ENCODE measurements at places on chromosomes 1 and 21.

DNA sequence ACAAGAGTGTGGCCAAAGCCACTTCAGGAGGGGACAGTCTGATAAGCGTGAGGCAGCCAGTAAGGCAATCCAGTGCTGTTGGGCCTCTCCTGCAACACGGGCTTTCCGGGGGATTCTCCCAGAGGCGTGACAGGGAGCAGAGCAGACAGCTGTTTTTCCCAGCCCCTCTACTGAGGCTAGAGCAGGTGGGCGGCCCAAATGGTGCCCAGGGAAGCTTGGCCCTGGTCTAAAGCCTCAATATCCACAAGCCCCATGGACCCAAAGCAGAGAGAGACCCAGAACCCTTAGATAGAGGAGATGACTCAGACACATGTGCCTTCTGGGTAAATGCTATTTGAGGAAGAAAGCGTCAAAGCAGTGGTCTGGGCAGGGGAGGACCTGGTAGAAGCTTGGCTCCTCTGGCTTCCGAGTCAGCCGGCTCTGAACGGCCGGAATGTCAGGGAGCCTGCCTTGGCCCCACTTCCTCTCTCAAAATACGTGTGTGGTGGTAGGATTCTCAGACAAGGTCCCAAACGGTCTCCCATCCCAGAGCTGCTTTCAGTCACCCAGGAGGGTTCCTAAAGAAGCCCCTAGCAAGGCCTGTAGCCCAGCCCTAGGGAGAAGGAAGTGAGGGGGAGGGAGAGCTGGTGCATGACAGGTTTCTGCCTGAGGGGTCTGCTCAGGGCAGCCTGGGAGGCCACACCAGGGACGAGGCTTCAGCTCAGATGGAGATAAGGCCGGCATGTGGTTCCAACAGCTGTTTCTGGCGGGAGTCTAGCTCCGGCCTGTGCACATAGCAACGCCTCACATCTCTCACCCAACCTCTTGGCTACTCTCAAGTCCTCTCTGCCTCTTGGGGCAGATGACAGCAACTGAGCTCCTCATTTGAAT, 28.8 kb downstream of the PIK3C2B start:
- DNase-seq = peak; percentile 82

DNA sequence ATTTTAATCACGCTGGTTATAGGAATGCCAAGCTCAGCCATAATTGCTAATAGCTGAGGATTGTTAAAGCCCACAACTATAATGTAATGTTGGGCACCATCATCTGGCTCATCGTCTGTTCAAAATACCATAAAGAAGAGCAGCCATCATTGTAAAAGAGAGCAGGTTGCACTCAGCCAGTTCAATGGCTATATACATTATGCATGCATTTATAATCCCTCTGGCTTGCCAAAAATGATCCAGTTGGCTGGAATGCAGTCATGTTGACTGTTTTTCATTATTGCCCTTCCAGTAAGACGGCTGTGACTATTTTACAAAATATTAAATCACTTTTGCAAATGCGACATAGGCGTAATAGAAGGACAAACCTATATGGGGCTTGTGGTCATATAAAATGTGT, 85.3 kb downstream of the SPAG17 start:
- no peak for DNase-seq

DNA sequence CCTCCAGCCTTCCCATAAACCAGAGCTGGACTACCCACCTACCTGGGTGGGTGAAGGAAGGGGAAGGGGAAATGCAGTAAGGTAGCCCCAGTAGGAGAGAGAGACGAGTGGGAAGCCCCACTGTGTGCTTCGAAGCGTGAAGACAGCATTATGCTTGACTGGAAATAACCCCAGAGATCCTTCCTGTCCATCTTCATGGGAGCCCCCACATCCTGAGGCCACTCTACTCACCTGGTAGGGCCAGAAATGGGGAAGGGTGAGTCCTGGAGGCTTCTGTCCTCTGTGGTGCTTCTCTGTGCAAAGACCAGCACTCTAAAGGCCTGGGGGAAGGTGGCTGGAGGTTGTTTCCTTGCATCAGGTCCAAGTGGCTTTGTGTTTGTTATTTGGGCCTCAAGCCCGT, 10.0 kb upstream of the RASSF5 start:
- DNase-seq = no peak

- peak; percentile 80 for DNase-seq
Measured at GRCh38 chr1:111769517-111770146, 13.9 kb downstream of the DDX20 start.

DNA sequence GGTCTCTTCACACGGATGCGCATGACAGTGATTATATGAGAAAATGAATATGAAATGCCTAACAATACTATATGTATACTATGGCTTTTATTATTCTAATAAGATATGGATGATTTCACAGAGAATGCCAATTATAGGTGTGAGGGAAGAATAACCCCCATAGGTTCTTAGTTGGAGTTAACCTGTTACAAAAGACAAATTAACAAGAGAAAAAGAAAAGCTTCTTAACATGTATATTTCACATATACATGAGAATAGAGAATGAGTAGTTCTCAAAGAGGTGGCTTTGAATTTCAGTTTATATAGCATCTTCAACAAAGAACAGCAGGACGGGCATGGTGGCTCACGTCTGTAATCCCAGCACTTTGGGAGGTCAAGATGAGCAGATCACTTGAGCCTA, 24.0 kb upstream of the DMRTB1 start:
- DNase-seq = no peak

DNA sequence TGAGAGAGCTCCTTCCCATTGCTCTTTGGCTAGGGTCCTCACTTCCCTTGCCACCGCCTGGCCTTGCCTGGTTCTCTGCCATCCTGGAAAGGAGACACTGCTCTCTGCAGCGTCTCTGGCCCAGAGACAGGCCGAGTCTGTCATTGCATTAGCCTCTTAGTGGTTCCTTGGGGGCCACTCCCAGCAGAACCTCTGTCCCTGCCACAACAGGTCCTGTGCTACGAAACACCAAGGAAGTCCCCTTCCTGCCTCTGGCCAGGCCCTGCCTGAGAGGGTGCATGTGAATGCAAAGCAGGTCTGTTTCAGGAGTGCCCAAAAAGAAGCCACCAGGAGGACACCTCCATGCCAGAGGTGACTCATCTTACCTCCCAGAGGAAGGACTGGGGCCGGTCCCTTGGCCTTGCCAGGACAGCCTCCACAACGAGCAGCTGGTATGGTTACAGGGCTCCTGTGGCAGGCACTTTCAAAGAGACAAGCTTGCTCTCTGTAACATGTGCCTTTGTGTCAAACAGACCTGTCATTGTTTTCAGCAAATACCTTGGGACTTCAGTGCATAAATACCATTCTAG, 59.6 kb downstream of the VPS26C start:
- peak; percentile 43 for DNase-seq

Data from muscle of leg (tissue), 16 donors.